ENCODE measurements at places on chromosomes 11 and 22.
A peak's percentile ranks its signal among the peaks of the same experiment; 100 is the strongest.

GRCh38 chr22:30763815-30764673 lies 69.4 kb downstream of the OSBP2 start:
- peak; percentile 46 for DNase-seq

DNA sequence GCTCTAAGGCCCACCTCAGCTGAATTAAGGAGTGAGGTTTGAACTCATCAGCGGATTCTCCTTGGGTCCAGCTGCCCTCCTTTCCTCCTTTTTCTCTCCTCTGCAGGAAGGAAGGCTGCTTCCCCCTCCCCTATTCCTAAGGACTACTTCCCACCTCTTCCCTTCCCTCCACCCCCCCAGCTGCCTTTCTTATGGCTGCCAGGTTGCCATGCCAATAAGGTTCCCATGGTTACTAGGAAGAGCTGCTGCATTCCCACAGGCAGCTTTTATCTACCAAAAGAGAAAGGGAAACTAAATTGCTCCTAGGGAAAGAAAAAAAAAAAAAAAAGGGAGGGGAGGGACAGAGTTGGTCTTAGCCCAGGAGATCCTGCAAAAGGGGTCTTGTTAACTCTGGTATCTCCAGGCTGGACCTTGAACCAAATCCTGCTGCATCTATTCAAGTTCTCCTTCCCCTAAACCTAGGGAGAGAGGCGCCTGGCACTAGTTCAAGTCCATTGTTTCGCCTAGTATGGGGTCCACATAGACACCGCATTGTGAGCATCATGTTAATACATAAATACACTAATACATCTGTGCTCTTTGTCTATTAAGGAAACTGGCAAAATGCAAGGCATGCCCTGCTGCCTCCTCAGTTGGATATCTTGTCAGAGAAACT lies 21.2 kb upstream of the FEZ1 start:
- peak; percentile 47 for DNase-seq

GRCh38 chr11:93133488-93134109 lies 64.2 kb downstream of the SLC36A4 start:
- DNase-seq = no peak

DNA sequence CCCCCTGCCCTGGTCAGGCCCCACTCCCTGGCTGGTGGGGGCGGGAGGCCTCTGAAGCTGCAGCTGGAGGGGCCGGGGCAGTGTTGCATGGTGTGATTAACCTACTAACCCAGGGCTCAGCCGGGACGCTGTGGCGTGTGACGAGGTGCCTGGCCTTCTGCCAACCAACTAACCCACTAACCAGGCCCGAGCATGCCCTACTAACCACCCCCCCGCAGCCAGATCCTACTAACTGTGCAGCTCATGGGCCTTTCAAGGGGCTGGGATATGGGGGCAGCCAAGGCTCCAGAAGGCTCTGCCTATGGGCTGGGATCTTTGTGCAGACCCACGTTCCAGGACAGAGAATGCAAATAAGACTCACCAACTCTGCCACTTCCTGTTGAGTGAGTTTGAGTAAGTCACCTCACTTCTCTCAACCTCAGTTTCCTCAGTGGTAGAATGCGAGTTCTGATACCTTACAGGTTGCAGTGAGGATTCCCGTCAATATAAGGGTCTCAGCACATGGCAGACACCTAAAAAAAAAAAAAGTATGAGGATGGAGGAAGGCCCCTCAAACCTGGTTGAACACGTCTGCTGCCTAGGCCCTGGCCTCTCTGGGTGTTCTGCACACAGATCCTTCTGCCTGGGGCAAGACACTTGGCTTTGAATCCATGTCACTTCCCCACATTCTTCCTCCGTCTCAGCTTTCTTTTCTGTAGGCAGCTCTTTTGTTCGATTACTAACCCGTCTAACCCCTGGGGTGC lies 14.1 kb downstream of the MIAT start:
- DNase-seq = no peak

GRCh38 chr11:60788401-60789125 lies 3.4 kb downstream of the MS4A10 start:
- DNase-seq = no peak

GRCh38 chr11:64989416-64989815 lies 7.4 kb downstream of the BATF2 start:
- no peak for DNase-seq

DNA sequence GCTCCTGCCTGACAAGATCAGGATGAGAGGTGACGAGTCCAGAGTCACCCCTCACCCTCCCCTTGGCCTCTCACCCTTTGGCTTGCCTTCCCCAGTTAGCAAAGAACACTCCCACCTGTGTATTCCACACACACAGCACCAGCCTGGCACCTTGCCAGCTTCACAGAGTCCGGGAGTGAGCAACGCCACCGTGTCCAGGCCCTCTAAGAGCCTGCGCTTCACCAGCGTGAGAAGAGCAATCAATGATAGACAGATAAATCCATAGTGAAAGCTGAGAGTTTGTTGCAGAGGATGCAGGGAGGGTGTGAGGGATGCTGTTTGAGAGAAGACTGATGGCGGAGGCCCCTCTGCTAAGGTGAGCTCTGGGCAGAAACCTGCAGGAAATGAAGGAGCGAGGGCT lies 404.5 kb downstream of the LARGE1 start:
- no peak for DNase-seq

DNA sequence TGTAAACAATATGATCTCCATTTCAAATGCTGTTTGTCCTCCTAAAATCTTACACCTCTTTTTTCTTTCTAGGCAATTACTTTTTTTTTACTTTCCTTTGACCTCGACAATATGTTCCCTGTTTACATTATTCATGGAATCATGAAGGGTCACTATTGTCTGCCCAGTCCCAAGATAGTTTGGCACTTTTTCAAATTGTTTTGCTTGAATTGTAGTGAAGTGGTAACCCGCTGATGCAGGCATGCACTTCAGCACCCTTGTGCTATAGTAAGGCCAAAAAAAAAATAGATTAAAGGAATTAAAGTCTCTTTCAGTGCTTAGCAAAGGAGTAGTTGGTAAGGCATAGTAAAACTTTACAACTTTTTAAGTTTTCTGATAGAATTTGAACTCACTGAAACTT lies 90.9 kb downstream of the PAX6 start:
- DNase-seq = no peak

DNA sequence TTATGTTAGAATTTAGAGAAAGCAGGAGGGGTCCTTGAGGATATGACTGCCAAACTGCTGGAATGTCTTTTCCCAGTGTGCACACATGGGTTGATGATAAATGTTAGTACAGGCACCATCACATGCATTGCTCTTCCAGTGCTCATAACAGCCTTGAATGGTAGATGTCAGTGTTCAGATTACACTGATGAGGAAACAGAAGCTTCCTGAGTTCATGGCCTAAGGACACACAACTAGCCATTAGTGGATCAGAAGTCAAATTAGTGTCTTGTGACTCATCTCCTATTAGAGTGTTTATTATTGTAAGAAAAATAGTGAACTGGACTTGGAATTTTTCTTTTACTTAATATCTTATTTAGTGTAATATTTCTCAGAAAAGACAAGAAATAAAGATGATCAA lies 241.5 kb downstream of the DDX10 start:
- DNase-seq = no peak

DNA sequence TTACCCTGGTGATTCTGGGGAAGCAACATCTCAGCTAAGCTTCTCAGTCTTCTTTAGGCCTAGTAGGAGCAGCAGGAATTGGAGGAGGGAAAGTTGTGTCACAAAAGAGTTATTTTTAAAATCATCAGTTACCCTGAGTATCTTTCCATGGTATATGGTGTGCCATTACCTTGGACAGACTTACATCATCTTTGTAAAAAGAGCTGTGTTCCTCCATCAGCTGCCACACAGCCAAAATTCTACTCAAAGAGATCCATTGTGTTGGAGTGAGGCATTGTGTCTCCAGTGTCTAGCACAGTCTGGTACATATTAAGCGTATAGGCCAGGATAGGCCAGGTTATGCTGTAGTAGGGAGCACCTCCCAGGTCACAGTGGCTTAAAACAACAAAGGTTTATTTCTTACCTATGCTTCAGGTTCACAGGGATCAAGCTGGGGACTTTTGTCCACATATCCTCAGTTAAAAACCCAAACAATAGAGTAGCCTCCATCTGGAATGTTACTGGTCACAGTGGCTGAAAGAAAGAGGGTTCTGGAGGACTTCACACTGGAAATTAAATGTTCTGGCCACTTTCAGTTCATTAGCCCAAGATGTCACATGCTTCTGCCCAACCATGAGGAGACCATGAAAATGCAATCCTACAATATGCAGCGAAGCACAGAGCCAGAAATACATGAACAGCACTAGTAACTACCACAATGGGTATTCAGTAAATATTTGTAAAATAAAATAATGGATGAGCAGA lies 9.9 kb upstream of the TMPRSS5 start:
- DNase-seq = no peak

DNA sequence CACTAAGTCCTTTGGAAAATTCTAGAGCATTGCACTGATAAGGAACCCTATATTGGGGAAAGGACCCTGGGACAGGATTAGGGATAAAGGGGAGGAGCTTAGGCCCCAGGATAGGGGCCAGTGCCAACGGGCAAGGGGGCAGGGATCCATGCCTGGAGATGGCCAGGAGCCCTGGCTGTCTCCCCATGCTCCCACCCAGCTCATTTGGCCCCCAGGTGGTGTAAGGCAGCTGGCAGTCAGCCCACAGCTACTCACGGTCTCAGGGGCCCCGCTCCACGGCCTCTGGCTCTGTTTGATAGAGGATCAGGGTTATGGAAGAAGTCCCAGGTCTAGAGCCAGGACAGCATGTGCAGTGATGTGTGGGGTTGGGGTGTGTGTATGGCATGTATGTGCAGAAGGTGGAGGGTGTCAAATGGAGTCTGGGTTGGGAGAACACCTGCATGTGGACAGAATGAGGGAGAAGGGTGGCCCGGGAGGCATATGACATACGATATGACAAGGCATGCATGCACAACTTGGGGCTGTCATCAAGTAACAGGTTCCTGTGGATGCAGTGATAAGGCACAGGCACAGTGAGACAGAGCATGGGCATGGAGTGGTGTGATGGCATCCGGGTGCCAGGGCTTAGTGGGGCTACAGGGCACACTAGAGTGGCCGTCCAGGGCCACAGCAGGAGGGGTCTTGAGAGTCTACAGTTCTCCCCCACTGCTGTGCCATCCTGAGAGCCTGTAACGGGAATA lies 18.4 kb upstream of the PDE2A start:
- DNase-seq = no peak

GRCh38 chr11:2473361-2474058 lies 28.7 kb downstream of the KCNQ1 start:
- DNase-seq = no peak

- no peak for DNase-seq
Observed at GRCh38 chr11:27444801-27445215, 27.8 kb downstream of the LGR4 start.

GRCh38 chr22:50247748-50248147 lies 2.9 kb upstream of the TUBGCP6 start:
- no peak for DNase-seq

DNA sequence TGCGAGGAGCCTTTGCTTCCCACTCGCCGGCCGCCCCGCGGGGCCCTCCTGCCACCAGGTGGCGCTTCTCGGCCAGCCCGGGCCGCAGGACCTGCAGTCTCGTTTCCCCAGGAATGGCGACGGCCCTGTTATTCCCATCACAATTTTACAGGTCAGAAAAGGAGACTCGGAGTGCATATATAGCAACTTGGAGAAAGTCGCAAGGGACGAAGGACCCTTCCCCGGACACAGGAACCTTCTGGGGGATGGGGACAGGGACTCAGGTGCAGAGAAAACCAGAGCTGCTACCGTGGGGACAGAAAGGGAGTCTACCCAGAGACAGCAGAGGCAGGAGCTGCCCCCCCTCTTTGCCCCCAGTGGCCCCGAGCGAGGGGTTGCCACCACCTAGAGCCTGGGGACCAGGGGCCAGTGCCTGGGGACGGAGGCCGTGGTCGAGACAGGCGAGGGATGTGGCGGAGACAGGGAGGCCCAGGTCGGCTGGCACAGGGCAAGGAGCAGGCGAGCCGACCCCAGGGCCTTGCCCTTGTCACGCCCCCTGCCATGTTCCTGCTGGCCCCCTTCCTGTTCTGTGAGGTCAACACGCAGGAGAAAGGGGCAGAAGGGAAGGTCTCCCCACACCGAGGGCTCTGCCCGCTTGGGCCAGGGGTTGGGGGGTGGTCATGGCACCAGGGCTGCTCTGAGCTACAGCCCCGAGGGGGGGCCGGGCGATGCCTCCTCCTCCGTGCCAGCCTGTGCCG lies 3.5 kb upstream of the KRTAP5-6 start:
- peak; percentile 82 for DNase-seq

- DNase-seq = no peak
Observed at GRCh38 chr22:26318975-26319374, 110.1 kb upstream of the ASPHD2 start.

GRCh38 chr11:38950867-38951266 lies 2352.8 kb upstream of the RAG2 start:
- DNase-seq = no peak

DNA sequence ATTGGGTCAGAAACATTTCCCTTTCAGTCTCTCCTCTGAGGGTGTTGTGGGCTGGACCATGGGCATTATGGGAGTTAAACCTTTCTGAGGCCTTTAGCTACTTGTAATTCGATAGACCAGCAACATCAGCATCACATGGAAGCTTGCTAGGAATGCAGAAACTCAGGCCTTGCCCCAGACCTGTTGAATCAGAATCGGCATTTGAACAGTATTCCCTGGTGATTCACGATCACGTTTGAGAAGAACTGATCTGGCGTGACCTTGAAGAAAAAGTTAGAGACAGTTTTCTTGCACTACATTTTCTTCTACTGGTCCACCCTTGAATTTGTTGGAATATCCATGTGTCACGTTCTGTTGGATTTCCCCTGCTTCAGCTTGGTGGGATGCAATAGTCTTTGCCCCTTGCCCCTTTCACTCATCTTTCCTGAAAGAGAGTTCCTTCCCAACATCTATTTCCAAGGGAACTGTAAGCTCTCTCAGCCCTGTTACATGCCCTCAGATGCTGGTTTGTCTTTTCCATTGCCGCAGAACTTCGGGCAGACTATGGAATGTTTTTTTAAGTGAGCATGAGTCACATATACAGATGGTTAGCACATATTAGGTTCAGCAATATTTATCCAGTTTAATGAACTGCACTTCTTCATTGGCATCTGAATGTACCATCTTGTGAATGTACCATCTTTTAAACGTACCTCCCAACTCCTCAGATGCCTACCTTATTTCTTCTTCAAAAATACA lies 23.9 kb downstream of the EHF start:
- no peak for DNase-seq

- DNase-seq = peak; percentile 67
Observed at GRCh38 chr11:9943386-9944110, 279.7 kb downstream of the SWAP70 start.

DNA sequence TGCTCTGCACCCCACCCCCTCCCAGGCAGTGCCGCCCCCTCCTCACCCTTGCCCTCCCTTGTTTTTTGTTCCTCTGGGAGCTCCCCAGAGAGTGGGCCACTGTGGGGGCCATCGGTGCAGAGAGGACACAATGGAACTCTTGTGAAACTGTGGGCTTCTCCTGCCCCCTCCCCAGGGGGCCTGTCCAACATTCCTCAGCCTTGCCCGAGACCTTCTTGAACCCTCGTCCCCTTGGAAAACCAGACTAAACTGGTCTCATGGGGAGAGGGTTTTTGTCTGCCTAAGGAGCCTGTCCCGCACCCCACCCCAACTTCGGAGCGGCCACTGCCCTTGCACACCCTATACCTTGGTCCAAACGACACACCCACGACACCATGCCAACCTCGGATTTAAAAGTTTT lies 72.2 kb downstream of the TSPAN18 start:
- DNase-seq = no peak
